ENCODE measurements at places on chromosomes 3 and 15. TPM values are rescaled to one million over a fixed set of nuclear protein-coding genes. Genes with fewer than 3 reads are reported as not detected.

The DNAH12 gene
- total RNA-seq = 0.28 TPM

The CPN2 gene
- total RNA-seq = not detected

The ACAA1 gene
- total RNA-seq = 53.1 TPM

The ADAMTSL3 gene
- total RNA-seq = 0.38 TPM

The CCR9 gene
- not detected for total RNA-seq

The ZNF80 gene
- not detected for total RNA-seq

The APBA2 gene
- 12.1 TPM for total RNA-seq

The TYRO3 gene
- 3.4 TPM for total RNA-seq

The KNL1 gene
- 2.5 TPM for total RNA-seq

The CFAP100 gene
- not detected for total RNA-seq

The CPNE4 gene
- total RNA-seq = not detected

The SLCO2A1 gene
- total RNA-seq = under 0.01 TPM

The GOLGA8T gene
- total RNA-seq = 0.28 TPM

The DAPK2 gene
- 3.9 TPM for total RNA-seq

The TRNT1 gene
- 27.0 TPM for total RNA-seq

The SCN10A gene
- total RNA-seq = not detected

The SCAANT1 gene
- not detected for total RNA-seq

The CDV3 gene
- 182 TPM for total RNA-seq

The VGLL3 gene
- 88.2 TPM for total RNA-seq

The FANCI gene
- 43.5 TPM for total RNA-seq

The TRH gene
- under 0.01 TPM for total RNA-seq

The HCLS1 gene
- total RNA-seq = 1.7 TPM

The FOXB1 gene
- not detected for total RNA-seq

The MME gene
- total RNA-seq = 157 TPM

The FAM107A gene
- total RNA-seq = not detected

The ITPKA gene
- 0.28 TPM for total RNA-seq

The FAM240A gene
- total RNA-seq = not detected

The SOX2 gene
- not detected for total RNA-seq

The WDR76 gene
- total RNA-seq = 26.1 TPM

The LRRC49 gene
- 12.4 TPM for total RNA-seq

The PIF1 gene
- total RNA-seq = 6.8 TPM

The CELSR3 gene
- total RNA-seq = 0.85 TPM

The ZNF660 gene
- 3.1 TPM for total RNA-seq

The MED12L gene
- total RNA-seq = 0.28 TPM
